ENCODE measurements at places on chromosomes 1 and 21.

GRCh38 chr1:24413350-24414163, at the start of gene STPG1:
TSS of gene STPG1 (minus strand) at chr1:24413782. CDS start at chr1:24401388, 12,394 bp downstream.
- DNase-seq: peak; percentile 90

- peak; percentile 97 for DNase-seq
Observed at GRCh38 chr1:145891587-145892485, 6.2 kb upstream of the ANKRD35 start.

GRCh38 chr1:39653546-39654031, 14.1 kb upstream of the HEYL start:
- DNase-seq: peak; percentile 73

- DNase-seq: peak; percentile 69
Observed at GRCh38 chr1:98048244-98048643, 127.4 kb upstream of the DPYD start.

GRCh38 chr1:229624521-229625070, 1.3 kb downstream of the TAF5L start:
- no peak for DNase-seq

GRCh38 chr1:100511058-100511457, 26.9 kb upstream of the GPR88 start:
- DNase-seq: no peak

- no peak for DNase-seq
Observed at GRCh38 chr1:191984856-191985255, 173.4 kb upstream of the RGS18 start.

GRCh38 chr1:1793481-1794244, 15.4 kb upstream of the NADK start:
- no peak for DNase-seq

GRCh38 chr1:83807231-83807630, 191.7 kb downstream of the TTLL7 start:
- no peak for DNase-seq

- no peak for DNase-seq
Observed at GRCh38 chr1:203726417-203726867, 38.5 kb upstream of the LAX1 start.

DNA sequence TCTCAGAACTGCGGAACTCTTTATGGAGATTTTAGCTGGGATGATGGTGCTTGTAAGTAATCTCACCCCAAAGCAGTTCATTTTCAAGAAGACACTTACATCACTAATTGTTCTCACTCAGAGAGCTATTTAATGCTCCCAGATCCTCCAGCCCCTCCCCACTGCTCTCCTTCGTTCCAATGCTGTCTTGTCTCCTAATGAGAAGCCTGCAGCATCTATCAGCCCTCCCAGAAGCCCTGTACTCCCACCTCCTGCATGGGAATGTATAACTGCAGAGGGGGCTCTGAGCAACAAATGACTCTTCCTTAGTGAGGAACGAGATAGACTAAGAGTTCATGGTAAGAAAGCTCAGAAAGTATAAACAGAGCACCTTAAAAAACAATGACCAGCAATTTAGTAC, 377.4 kb upstream of the RUNX1 start:
- DNase-seq: no peak

DNA sequence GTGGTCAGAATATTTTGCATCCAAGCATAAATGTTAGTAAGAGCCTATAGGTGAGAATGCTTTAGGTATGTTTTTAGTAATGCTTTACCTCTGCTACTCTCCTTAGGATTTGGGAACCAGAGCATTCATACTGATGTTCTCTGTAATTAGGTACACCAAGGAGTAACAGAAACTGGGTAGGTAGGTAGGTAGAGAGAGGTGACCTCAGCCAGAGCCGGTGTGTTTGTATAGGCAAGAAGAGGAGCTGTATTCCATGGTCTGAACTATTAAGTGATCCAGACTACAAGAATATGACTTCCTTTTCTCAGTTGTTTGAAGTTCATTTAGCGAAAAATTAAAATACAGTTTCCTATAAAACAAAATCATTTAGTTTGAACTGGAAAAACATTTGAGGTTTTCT, 108.5 kb downstream of the SDCCAG8 start:
- DNase-seq: no peak

DNA sequence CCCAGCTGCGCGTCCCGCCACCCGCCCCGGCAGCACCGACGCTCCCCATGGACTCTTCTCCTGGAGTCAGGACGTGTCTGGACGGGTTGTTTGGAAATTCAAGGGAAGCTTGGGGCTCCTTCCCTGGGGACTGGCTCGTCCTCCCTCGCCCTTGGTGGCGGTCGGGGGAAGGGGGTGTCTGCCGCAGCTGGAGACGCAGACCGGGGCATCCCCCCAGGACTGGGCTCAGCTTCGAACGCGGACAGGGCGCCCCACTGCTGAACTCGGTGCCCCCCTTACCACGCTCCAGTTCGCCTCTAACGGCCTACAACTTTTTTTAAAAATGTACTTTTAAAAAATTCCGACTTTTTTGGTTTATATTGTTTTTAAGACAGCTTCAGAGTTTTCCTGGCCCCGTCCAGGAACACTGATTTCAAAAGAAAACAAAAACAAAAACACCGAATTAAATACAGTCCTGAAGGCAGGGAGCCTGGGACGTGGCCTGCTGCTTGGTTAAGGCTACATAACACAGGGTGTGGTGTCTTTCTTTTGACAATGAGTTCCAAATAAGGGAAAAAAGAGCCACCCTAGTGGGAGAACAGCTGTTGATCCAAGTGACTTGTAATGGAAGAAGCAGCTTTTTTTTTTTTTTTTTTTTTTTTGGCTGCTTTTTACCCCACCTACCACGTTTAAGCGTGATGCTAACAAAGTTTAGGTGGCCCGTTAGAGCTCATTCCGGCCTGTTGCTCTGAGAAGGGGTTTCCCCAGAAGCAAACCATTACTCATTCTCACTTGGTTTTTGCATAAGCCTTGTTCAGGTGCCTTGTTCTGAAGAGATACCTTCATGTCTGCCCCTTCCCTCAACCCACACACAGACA, 862 bp upstream of the DIPK1A start:
- peak; percentile 61 for DNase-seq

GRCh38 chr1:168531615-168532345, 12.0 kb downstream of the XCL2 start:
- DNase-seq: no peak

DNA sequence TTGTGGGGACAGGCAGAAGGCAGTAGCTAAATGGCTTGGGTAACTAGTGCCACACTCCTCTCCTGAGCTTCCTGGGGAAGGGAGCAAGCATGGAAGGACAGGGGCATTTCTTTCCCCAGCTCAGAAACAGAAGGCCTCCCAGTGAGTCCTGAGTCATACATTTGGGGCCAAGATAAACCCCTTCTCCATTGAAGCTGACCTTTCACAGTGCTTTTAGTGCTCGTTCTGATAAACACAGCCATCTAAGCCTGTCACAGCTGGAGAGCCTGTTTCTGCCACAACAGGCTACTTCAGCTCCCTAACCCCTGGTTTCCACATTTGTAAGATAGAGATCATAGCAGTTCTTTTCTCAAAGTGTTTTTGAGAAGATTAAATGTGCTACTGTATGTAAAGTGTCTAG, 374.0 kb downstream of the LMX1A start:
- no peak for DNase-seq

DNA sequence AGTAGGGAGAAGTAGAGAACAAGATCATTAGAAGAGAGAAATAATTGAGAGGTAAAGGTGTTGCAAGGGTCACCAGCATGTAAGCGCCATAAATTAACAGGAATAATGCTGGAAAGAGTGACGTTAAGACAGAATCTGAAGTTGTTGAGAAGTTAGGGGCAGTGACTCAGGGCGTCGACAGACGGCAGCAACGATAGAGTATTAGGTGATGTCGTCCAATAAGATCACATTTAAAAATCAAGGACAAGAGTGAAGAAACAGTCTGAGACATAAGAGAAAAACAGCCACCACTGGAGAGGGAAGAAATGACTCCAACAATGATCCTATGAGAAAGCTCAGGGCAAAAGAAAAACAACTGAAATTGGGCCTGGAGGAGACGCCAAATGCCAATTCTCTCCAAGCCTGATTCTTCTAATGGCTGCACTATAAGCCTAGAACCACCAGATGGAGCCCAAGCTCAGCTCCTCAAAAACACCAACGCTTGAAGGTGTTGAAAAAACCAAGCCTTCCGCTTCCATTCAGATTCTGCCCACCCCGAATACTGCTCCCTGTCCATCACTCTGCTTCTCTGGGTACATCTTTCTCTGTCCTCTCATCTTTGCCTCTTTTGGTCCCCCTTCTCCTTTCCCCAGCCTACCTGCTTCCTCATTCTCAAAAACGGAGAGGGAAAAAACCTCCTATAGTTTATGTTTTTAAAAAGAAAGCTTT, 70.0 kb downstream of the LUZP1 start:
- peak; percentile 72 for DNase-seq

DNA sequence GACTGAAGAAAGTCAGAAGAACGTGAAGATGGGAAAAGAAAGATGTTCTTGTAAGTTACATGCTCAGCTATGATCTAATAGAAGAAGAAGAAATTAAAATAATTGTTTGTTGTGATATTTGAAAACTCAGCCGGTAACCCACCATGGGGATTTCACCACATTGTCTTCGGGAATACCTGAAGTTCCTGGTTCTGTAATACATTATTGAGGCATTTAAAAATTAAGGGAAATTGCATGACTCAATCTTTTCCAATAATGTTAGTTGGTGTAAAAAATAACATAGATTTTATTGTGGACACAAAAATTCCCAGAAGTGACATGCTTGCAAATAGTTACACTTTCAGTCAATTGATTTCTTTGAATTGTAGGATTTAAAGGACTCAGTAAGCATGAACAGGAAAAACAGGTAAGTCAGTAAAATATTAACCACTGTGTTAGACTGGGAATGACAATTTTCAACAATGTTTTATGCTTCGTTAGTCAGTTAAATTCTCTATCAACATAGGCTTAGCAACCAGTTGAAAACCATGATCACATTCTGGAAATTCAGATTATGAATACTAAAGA, 745.1 kb downstream of the LTN1 start:
- no peak for DNase-seq

DNA sequence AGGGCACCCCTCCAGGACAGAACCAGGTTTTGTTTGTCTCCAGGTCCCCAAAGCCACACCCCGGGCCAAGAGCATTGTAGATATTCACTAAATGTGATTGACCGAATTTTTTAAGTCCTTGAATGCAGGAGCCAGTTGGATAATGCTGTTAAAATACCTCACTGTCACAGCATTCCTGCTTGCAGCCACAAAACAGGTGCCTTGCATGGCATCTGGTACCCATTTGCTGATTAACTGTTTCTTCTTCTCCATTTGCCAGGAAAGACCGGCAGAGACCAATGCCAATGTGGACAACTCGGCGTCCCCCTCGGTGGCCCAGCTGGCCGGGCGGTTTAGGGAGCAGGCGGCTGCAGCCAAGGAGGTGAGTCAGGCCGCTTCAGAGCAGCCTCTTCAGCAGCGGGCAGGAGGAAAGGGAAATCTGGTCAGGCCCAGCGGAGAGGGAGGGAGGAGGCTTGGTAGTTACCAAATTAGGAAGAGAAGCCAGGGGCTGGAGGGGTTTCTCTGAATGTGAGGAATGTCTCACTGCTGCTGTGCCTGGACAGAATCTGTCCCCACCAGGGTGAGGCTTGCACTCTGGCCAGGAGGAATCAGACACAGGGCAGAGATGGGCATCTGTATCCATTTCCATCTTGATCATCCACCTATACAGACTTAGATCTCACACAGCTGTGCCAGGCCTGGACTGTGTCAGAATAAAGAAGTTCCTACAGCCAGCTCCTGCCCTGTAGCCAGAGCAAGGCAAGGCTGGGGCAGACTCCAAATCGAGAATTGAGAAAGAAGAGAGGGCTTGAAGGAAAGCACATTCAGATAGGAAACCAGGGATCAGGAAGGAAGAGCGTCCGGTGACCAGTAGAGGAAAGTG, 37.9 kb upstream of the MPZL1 start:
- no peak for DNase-seq

DNA sequence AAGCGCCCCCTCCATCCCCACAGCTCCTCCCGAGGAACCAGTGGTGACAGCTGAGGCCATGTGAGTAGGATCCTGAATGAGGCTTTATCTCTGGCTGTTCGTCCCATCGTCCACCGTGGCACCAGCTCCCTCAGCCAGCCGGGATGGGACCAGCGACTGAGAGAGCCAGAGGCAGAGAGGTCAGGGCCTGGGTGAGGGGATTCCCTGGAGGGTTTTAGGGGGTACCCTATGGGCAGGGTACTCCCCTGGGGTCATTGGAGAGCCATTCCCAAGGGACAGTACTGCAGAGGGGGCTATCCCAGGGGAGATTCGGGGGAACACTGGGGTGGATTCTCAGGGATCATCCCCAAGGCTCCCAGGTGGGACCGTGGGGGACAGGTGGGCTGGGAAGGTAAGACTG, 2.4 kb downstream of the TMEM125 start:
- no peak for DNase-seq

- no peak for DNase-seq
Observed at GRCh38 chr1:232426801-232427200, 203.1 kb downstream of the SIPA1L2 start.

GRCh38 chr1:229309684-229310083, 33.2 kb downstream of the CCSAP start:
- no peak for DNase-seq

DNA sequence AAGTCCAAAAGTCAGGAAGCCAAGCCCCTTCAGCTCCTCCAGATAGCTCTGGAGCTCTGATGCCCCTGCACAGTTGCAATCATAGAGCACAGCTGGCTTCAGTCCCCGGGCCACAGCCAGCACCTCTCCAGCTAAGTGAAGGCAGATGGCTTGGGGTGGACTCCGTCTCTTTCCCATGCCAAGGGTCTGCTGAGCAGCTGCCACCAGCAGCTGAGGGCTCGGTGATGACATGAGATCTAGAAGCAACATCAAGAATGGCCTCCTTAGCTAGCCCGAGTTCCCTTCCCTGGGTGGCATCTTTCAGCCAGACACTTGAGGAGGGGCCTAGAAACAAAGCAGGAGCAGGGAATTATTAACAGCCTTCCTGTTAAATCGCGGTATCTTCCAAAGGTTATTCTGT, 973 bp downstream of the C1orf74 start:
- no peak for DNase-seq

GRCh38 chr1:4462831-4463484, 191.5 kb upstream of the AJAP1 start:
- no peak for DNase-seq

DNA sequence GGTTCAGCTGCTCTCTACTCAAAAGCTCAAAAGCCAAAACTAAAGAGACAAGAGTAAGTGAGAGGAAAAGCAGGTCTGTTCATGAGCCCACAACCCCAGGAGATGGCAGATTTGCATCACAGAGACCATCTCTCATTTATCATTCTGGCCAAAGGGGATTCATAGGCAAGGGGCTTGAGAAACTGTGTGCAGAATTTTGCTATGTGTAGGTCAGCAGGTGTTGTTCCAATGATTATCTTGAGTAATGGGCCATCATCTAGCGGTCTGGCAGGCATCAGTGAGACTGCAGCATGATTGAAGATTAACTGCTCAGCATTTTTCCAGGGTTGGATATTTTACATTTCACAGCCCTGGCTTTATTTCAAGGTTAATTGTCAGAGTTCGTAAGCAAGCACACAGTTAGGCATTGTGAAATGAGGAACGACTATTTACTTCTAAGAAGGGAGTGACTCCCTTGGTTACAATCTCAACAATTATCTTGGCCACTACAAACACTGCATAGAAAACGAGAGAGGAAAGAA, 1204.6 kb upstream of the TMPRSS15 start:
- no peak for DNase-seq

DNA sequence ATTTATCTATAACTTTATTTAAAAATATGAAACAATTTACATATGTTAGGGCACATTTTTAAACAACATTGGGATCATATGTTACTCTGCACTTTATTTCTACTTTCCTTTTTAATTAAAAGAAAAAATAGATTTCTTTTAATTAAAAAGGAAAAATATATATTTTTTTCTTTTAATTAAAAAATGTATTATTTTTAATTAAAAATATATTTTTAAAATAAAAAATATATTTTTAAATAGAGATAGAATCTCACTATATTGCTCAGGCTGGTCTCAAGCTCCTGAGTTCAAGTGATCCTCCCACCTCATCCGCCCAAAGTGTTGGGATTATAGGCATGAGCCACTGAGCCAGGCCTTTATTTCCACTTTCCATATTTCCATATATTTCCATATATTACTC, 36.7 kb downstream of the WARS2 start:
- DNase-seq: no peak

All from colonic mucosa (tissue), 4 donors.